ENCODE measurements at places on chromosomes 1 and 21.
A peak's percentile ranks its signal among the peaks of the same experiment; 100 is the strongest.

- no peak for DNase-seq
- no peak overlapping the region for H3K27ac ChIP-seq
- H3K4me3 ChIP-seq: no peak overlapping the region
- peaks cover 7% of the 10 kb centered on the region for H3K36me3 ChIP-seq
- H3K4me1 ChIP-seq: no peaks in the 10 kb centered on the region
These were observed 96.8 kb downstream of the XPR1 start for GRCh38 chr1:180728472-180729106.

DNA sequence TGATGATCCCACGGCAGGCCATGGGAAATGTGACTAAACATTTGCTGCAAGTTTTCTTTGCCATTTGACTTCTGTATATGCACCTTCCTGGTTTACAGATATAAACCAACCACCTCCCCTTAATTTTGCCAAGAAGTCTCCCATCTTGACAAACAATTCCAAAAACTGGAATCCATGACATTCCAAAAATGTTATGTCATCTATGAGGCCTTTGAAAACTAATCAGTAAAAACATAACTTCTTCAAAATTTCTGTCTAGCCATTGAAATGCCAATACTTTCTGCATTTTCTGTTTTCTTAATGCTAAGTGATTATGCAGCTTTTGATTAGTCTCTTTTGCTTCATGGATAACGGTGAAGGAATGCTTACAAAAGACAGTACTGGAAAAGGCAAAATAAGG, 84.1 kb downstream of the LYST start:
- no peaks in the 10 kb centered on the region for H3K27me3 ChIP-seq
- H3K4me1 ChIP-seq: no peaks in the 10 kb centered on the region
- H3K4me3 ChIP-seq: no peak overlapping the region
- H3K27ac ChIP-seq: no peak overlapping the region
- no peak for DNase-seq
- peaks cover 15% of the 10 kb centered on the region for H3K36me3 ChIP-seq

DNA sequence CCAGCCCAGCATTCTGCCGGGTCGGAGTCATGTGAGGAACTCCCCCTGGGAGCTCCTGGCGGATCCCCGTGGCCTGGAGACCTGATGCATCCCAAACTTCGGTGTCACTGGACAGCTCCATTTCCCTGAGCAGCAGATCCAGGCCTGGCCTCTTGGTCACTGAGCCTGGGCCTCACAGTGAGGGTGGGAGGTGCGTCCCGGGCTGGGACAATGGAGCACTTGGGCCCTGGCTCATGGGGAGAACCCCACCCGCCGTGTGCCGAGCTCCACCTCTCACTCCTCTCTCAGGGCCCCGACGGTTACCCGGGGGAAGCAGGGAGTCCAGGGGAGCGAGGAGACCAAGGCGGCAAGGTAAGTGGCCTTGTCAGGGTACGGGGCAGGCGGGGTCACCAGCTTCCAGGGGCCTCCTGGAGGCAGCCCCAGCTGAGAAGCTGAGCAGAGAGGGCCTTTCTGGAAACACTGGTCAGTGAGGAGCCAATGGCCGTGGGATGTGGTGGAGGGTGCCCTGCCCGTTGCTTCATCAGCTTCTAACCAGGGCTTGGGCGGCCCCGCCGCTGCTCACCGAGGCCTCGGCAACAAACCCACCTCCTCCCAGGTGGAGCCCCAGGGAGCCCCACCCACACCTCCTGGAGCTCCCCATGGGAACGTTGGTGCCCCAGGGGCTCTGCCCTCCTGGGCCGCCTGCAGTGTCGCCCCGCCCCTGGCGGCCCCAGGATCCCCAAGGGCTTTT, 19.8 kb downstream of the COL6A2 start:
- H3K36me3 ChIP-seq: no peaks in the 10 kb centered on the region
- H3K27me3 ChIP-seq: no peaks in the 10 kb centered on the region
- no peaks in the 10 kb centered on the region for H3K4me1 ChIP-seq
- no peak overlapping the region for H3K27ac ChIP-seq

GRCh38 chr1:3899754-3900149, 320 bp downstream of the C1orf174 start:
- peaks cover 34% of the 10 kb centered on the region for H3K4me1 ChIP-seq
- H3K36me3 ChIP-seq: peaks cover 28% of the 10 kb centered on the region
- no peak for DNase-seq
- H3K27me3 ChIP-seq: no peaks in the 10 kb centered on the region
- H3K27ac ChIP-seq: peak overlapping the region; percentile 97

Measured in T-helper 2 cell treated with Interferon-gamma antibody and Interleukin-4, amounts not matched to agents 5 μg/mL and 100 μg/mL, for 36 hours (primary cell).